Spinal cord (tissue), 10 donors: ENCODE measurements at places on chromosomes 6 and 20.

DNA sequence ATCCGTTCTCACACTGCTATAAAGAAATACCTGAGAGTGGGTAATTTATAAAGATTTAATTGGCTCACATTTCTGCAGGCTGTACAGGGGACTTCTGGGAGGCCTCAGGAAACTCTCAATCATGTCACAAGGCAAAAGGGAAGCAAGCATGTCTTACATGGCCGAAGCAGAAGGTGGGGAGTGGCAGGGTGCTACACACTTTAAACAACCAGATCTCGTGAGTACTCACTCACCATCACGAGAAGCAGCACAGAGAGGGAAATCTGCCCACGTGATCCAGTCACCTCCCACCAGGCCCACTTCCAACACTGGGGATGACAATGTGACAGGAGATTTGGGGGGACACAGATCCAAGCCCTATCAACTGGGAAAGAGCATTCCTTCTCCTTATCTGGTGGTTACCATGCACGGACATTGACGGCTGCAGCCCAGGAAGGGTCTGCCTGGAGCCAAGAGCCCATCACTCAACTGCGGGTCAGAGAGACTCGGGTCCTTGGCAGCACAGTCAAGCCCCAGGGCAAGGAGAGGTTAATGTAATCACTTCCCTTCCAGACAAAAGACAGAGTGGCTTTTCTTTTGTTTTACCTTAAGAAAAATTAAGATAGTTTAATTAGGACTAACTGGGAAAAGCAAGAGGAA is 112.3 kb upstream of the CST7 start:
- DNase-seq = no peak

DNA sequence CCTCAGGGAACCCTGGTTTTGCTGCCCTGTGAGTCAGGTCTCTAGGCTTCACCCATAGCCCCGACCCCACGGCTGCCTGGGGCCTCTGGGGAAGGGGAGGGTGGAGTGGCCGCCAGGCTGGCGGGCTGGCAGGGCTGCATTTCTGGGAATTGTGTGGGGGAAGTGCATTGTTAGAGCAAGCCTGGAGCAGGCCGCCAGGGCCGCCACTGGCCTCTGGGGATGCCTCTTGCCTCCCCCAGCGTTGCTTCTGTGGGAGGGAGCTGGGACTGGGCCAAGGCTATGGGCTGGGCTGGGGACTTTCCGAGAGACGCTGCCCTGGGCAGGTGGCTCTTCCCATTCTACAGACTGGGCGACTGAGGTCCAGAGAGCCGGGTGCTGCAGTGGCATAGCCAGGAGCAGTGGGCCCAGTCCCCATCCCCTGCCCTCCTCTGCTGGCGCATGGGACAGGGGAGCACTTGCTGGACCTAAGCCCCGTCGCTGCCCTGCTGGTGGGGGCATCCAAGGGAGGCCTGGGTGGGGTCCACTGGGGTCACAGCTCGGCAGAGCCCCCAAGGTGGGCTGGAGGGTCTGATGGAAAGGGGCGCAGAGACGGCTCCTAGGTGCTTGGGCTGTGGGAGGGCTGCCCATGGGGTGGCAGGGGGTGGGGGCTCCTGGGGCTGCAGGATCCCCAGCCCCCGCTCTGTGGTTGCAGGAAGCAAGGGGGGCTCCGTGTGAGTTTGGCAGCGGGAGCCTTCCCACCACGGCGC is 6.6 kb upstream of the SOX18 start:
- DNase-seq = no peak

DNA sequence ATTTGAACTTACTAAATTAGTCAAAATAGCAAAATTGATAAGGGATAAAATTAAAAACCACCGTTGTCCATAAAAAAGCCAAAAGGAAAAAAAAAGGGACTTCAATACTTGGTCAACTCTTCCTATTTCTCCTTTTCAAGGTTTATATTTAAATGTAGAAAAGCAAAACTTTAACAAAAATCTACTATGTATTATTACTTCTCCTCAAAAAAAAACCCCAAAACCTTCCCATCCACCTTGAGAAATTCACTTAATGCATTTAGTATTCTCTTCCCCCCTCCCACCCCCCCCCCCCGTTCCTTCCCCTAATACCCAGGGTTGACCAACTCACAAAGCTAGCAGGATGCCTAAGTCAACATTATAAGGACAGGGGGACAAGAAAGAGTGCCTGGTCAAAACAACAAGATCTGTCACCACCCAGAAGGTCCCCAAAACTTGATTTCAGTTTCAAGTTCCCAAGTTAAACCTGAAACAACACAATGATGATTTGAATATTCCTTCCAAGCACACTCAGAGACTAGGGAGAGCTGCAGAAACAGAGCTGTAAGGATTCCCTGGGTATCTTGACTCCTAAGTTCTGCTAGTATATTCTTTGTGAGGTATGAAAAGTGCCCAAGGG is 14.6 kb downstream of the GMDS start:
- no peak for DNase-seq

DNA sequence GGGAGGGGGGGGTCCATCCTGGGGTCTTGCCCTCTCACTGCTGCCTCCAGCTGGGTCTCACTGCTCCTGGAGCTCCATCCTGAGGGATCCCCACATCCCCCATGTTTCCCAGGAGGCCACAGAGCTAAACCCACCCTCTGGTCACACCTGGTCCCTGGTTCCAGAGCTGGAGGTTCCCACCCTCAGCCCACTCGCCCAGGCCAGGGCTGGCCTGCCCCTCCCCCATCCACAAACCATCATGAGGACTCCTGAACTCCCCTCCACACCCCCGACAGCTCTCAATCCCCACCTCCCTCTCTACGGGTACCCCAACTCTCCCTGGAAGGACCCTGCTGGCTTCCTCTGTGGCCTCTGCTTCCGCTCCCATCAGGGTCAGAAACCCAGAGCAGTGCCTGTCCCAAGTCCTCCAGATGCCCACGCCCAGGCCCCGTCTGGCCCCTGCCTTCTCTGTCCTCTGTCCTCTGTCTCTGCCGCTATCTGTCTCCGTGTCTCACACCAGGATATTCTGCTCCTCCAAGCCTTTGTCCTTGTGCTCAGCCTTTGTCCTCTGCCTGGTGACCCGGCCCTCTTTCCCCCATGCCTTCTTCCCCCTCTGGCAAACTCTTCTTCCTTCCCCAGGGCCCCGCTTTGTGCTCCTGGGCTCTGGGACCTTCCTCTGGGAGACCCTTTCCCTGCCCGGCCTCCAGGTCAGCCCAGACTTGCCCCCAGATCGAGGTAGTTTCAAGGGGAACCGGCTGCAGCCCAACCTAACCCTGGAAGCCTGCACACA is 74.0 kb downstream of the SRC start:
- DNase-seq = no peak

DNA sequence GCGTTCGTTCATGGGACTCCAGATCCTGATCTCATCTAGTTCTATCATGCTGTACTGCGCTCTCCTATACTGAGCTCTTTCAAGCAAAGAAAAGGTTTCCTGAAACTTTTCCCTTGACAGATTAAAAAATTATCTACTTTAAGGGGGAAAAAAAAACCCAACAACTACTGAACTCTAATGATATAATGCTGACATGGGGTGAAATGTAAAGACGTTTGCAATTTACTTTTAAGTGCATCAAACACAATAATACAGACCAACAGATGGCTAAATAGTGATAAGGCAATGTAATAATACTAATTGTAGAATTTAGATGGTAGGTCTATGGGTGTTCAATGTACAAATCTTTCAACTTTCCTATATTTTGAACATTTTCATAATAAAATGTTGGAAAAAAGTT is 16.4 kb downstream of the TOMM34 start:
- DNase-seq = no peak
